GM23338 (cell line): ENCODE measurements at places on chromosomes 2 and 18. TPM values are rescaled to one million over a fixed set of nuclear protein-coding genes. Genes with fewer than 3 reads are reported as not detected.

Gene UGT1A8
- 0.45 TPM in 1 of 2 replicates, not detected in the other for total RNA-seq

DNA sequence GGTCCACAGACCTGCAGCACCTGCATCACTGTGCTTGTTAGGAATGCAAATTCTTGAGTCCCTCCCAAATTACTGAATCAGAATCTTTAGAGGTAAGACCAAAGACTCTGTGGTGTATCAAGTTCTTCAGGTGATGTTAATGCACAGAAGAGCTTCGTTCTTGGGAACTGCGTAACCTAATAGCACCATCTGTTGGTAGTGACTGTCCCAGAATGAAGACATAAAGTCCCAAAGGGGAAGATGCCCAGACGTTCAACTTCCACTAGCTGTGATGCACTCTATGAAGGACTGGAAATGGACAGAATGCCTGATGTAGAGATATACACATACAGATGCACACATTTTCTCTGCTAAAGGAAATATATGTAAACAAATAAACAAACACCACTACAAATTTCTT is 576.0 kb downstream of the LRP1B start:
- DNase-seq = peak; percentile 68

GRCh38 chr18:9898792-9899549 is 13.2 kb downstream of the TXNDC2 start:
- no peak for DNase-seq

Gene FIGLA
- not detected in 2 replicates for total RNA-seq

Gene NEB
- total RNA-seq = 8.2 and 13.7 TPM in 2 replicates

DNA sequence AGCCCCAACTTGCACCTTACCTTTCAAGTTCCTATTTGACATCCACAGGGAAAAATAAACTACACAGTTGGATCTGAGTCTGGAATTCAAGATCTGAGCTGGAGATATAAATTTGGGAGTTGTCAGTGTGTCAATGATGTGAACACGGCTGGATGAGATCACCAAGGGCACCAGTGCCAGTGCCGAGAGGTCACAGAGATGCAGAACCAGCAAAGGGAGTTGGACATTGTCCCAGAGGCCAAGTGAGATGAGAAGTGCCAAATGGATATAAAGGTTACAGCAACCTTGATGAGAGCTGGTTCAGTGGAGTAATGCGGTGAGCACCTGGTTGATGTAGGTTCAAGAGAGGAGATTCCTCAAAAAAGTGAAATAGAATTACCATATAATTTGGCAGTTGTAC is 24.8 kb downstream of the LRRFIP1 start:
- no peak for DNase-seq

DNA sequence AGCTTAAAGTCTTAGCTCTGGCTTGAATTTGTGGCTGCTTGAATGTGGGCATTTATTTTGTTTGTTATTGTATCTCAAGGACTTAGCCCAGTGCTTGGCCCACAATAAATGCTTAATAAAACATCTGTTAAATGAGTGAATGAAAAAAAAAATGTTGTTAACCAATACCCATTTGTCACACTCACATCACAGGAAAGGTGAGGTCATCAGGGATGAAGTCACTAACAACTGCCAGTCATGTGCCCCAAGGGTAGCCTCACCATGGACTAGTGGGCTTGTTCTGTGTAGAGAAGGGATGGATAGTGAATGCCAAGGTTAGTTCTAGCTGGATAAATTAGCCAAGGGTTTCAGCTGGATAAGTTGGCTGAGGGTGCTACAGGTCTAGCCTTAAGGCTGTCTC is 3.0 kb downstream of the NRBP1 start:
- DNase-seq = no peak

Gene IL36A
- not detected in 2 replicates for total RNA-seq

Gene G6PC2
- not detected in 2 replicates for total RNA-seq
